ENCODE measurements at places on chromosomes 5 and 9.

GRCh38 chr9:126953041-126953809, 38.6 kb downstream of the RALGPS1 start:
- no peak for DNase-seq

DNA sequence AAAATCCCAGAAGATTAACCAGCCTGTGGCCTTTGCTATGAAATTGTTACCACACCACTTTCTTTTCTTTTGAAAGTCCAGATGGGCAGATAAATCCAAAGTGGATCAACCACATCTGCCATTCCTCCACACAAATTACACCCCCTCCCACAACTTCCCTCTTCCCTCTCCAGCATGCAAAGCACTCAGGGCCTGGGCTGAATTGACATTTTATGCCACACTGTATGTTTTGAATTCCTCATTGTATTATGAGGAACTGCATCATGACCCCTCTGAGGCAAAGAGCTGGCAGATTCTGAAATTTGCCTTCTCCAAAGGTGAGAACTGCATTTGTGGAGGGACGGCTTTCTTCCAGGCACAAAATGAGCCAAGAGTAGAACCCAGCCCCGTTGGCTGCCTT, 589.2 kb upstream of the KLF4 start:
- no peak for DNase-seq

GRCh38 chr9:76067696-76068095, 177.2 kb downstream of the PCSK5 start:
- no peak for DNase-seq

GRCh38 chr9:71816916-71817451, 48.7 kb upstream of the CEMIP2 start:
- DNase-seq = no peak

GRCh38 chr5:43616535-43616934, 13.6 kb downstream of the NNT start:
- DNase-seq = no peak

DNA sequence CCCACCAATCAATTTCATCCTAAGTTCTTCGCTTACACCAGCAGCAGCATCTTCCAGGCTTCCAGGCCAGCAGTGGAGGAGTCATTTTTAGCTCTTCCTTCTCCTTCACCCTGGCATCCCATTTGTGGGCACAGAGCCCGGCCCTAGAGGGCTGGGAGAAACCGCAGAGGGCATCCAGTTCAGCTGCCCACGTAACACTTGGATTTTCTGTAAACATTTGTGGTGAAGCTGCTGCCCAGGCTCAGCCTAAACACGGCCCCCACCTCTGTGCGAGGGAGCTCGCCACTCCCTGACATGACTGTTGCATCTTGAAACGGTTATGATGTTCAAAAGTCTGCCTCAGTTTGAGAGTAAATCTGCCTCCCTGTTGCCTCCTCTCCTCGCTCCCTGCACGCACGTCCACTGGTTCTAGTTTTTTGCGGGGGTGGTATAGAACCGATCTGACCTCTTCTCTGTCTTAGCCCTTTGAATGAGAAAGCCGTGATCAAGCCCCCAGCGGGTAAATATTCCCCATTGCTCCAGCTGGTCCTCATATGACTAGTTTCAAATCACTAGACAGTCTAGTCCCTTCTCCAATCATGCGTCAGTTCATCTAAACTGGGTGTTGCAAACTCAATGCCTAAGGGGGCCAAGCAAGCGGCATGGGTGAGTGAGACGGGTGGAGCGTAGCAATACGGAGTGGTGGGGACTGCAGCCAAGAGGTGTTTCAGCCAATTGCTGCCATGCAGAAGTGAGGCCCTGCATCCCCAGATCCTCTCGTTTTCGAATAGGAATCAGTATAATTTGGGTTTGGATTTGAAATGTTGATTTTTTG, 34.9 kb upstream of the N4BP3 start:
- DNase-seq = no peak

DNA sequence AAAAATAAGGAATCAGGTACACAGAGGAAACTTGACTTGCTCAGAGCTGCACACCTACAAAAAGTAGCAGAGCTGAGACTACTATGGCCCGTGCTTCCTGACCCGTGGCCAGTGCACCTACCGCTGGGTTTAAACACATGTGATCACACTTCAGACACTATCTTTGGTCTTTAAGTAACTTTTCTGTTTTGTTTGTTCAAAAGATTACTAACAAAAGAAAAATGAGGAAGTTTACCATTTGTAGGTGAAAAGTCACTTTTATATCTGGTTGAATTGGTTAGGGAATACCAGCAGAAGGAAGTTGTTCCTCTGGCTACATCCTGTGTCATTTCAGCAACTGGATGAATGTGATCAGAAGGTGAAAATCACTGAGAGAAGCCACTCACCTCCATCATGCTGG, 6.5 kb upstream of the SYK start:
- DNase-seq = no peak

- no peak for DNase-seq
These were observed 35.3 kb downstream of the MAT2B start for GRCh38 chr5:163540696-163541095.

- no peak for DNase-seq
These were observed 61.1 kb upstream of the HRH2 start for GRCh38 chr5:175596761-175597189.

GRCh38 chr9:70696694-70697335, 282.4 kb upstream of the KLF9 start:
- DNase-seq = no peak

GRCh38 chr5:64158827-64159226, 6.8 kb upstream of the RNF180 start:
- no peak for DNase-seq

DNA sequence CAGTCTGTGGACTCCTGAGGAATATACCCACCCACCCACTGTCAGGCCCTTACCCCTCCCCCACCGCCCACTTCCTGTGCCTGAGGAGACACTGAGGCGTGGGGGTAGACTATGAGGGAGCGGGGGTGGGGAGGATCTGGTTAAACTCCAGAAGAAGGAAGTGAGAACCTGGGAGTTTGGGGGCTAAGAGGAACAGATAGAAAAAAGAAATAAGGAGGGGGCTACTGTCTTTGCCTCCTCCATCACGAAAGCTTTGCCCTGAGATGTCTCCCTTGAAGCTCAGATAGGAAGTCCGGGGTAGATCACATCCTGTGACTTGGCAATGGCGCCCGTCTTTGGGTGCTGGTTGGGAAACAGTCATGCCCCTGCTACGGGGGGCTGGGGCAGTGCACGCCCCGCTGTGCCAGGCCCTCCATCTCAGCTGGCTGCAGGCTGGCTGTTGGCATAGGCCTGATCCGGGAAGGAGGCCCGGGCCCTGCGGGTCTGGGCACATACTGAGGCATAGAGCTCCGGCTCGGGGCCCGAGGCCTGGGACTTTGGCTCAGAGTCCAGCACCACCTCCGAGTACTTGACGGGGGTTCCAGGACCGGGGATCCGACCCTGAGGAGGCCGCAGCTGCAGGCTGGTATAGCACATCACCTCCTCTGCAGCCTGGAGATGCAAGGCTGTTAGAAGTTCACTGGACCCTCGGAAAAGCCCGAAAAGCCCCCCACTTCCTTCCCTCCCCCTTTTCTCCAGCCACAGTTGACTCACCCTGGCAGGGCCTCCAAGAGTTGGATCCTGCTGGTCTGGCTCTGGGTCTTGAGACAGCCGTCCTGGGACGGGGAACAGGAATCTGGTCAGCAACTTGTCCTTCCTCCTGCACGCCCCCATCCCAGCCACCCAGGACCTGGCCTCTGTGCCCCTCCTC, 1.0 kb downstream of the SIT1 start:
- DNase-seq = no peak

DNA sequence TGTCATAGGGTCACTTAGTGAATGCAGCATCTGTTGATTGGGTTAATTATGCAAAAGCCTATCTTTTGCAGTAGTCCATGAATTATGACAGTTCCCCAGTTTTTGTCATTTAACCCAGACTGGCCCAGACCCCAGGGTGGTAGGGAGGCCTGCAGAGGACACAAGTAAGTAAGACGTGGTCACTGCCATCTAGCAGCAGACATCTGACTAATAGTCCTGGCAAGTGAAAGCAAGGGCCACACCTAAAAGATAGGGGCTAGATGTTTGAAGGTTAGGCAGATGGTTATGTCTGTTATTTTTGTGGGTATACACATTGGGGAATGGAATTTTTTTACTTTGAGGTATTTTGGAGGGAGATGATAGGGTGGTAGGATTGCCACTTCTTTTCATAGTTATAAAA, 48.0 kb downstream of the RAB14 start:
- no peak for DNase-seq

- DNase-seq = no peak
These were observed 11.0 kb downstream of the DAB2 start for GRCh38 chr5:39413771-39414170.

DNA sequence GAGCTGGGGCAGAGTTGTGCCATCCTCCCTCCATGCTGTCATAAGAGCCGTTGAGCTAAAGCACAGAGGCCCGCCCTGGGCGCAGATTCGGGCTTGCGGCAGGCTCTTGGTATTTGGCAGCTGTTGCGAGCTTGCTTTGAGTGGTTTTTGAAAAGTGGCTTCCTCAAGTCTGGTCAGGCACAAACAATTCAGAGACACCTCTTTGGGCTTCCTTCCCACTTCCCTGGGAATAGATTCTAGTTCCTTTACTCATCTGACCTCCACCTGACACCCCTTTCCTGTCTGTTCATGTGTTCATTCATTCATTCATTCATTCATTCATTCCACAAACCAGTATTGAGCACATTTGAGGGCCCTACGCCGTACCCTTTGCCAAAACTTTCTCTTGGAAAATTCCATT, 27.4 kb downstream of the NCS1 start:
- no peak for DNase-seq

DNA sequence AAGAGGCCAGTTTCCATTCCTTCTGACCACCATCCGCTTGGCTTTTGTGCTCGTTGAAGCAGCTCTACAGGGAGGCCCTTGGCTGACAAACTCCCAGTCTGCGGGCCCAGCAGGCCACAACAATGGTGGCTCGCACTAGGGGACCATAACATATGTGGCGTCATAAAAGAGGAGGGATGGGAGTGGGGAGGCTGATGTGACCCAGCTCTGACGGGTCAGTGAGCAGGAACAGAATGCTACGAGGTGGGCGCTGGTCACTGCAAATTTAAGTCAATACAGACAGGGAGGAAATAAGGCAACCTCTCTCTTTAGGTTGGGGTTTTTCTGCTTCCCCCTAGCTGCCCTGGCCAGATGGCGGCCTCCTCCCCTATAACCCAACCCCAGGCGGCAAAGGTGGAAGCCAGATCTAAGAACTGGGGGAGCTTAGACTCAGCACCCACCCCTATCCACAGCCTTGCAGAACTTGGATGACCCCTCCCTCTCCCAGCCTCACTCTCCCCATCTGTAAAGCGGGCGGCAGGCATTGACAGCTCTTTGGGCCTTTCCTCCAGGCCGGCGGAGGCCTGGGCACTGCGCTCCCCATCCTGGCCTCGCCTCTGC, 778 bp downstream of the FRRS1L start:
- no peak for DNase-seq

DNA sequence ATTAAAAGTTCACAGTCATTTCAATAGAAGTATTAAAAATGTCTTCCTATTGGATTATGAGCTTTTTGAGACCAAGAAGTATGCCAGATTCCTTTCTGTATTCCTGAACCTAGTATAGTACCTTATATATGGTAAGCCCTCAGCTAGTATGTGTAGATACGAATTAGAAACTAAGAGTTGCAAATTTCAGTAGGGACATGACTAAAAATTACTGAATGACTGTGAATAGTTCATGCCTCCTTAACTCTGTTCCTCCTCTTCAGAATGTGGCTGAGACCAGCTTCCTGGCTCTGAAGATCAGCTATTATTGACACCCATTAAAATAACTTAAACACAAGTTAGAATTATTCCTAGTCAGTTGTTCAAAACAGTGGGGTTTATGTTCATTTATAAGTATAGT, 19.7 kb downstream of the KDM3B start:
- DNase-seq = no peak

- no peak for DNase-seq
These were observed 71.3 kb upstream of the RAPGEF6 start for GRCh38 chr5:131706281-131706680.

DNA sequence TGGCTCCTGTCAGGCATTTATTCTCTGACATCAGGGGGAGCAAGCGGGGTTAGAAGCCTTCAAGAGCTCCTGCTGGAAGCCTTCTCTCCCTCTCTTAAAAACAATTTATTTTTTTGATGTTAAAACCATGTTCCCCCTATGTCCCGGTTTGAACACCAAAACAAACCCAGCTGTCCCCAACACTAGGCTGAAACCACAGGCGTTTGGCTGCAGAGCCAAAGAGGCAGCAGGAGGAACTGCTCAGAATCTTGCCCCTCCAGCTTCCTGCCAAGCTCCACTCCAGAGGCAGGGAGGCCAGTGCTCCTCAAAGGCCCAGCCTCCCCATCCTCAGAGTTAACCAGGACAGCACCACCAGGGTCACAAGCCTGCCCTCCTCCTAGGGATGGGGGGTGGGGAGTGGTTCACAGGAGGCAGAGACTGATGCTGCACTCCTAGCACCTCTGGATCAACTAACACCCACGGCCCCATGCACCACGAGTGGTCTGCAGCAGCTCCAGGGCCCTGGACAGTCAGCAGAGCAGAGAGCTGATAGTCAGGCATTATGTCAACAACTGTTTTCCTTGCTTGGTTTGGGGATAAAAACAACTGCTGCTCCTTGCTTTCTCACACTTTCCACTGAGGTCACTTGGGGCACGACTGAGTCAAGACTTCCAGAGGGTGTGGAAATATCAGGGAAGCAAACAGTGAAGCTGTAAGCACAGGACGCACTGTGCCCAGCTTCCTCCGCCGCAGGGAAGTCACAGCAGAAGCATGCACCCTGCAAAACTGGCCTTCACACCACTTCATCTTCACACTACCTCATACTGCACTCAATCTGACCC, 96.5 kb upstream of the ADRA1B start:
- peak; percentile 70 for DNase-seq

DNA sequence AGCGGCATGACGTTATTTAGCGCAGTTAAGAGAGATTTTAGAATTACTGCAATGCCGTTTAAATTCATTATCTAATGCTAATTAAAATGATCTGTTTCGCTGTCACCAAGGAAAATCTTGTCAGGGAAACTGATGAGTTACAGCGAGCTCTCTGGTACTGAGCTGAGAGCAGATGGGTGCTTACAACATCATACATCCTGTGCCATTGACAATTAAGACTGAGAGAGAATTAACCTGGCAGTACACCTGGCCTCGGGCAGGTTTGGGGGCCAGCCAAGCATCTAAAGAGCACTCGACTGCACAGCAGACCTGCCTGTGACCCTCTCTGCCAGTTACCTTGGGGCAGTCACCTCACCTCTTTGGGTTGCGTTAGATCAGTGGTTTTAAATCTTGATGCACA, 55.0 kb downstream of the PUM3 start:
- no peak for DNase-seq
